ENCODE measurements at places on chromosomes 1 and 21.

- DNase-seq, result no peak
These were observed 42.2 kb upstream of the TARBP1 start for GRCh38 chr1:234520908-234521817.

DNA sequence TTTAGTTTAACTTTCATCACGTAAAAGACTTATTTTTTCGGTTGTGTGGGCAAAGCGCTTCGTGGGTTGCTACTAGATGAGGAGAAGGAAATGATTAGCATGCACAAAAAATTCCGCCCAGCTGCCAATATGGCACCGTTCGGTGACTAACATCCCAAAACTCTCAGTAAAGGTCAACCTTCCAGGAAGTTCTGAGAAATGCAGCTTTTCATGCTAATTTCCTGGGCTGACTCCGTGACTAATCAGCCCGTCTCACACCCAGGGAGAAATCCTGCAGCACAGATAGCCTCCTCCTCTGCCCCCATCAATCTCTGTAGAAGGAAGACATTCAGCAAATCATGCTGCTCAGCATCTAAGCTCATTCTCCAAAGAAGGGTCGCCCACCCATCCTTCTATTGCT, 34.1 kb downstream of the TMCO4 start:
- DNase-seq, result no peak

DNA sequence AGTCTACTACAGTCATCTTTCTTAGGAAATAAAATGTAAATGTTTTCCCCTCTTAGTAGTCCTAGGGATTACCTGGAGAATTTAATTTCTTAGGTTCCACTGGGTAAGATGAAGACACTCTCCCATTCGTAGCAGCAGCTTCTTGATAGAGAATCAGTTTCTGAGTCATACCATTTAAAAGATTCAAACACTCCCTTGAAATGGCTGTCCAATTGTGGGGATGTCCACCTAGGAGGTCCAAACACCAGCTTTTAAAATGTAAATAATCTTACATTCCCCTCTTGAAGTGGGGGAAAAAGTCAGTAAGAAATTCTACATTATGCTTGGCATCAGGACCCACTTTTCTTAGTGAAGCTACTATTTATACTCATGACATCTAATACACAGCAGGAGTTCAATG, 37.5 kb downstream of the NDC1 start:
- no peak for DNase-seq

DNA sequence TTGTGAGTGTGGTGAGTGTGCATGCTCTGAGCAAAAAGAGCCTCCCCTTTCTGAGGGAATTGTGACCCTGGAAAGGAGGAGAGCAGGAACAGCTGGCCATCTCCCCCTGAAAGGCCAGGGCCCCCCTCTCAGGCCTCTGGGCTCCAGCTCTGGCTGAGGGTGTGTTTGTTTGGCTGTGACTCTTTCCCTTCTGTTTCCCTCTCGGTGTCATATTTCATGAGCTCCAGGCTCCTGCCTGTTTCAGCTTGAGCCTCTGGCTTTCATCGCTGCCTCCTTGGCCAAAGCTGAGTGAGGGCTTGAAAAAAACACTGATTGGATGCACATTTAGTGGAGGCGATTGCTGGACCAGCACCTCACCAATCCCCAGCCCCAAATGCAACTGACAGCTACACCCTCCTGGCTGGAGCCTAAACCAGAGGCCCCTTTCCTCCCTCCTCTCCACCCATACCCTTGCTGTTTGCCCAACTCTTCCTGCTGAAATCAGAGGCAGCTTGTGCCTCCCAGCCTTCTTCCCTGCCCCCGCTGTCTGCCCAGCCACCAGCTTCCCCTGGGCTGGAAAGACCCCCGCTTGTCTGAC, 64.1 kb downstream of the DDR2 start:
- DNase-seq, result peak; percentile 95

DNA sequence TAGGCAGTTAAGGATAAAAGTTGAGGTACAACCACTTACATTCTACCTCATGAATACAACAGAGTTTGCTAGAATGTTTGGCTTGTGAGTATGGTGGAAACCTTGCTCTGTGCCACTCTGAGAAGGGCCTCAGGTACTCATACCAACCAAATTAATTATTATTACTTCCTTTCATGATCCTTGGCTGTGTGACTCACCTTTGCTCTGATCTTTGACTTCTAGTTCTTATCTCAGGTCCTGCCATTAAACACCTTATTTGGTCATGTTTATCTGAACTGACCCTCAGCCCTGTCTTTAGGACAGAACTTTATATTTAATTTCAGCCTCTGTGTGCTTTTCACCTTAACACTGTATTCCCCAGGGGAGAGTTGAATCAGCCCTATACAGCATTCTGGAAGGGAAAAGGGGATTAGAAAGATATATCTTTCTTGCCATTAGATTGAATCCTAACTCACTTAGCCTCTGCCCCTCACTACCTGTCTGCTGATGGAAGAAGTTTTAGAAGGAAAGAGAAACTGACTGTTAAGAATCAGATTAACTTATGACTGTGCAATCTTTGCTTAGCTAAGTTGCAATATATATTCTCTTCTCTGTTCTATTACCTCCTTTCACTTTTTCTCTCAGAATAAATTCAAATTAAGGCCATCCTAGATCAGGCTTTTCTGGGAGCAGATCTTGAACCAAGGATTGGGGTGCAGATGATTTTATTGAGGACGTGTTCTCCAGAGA, 260.4 kb upstream of the DPYD start:
- DNase-seq, result no peak

DNA sequence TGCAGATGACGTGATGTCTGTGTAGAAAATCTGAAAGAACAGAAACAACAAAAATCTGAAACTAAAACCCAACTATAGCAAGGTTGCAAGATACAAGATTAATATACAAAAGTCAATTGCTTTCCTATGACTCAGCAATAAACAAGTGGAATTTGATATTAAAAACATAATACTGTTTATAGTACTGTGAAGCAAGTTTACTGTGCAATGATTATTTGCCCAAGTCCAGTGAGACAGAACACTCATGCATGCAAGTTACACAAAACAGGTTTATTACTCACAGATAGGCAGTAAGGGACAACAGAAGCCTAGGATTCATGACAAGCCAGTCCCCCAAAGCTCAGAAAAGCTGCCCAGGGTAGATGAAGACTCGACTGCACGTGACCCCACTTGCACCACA, 62.4 kb upstream of the RAB4A start:
- no peak for DNase-seq

- DNase-seq, result no peak
These were observed 96.2 kb downstream of the RNF220 start for GRCh38 chr1:44501047-44501890.
